ENCODE measurements at places on chromosomes 11 and 22.

DNA sequence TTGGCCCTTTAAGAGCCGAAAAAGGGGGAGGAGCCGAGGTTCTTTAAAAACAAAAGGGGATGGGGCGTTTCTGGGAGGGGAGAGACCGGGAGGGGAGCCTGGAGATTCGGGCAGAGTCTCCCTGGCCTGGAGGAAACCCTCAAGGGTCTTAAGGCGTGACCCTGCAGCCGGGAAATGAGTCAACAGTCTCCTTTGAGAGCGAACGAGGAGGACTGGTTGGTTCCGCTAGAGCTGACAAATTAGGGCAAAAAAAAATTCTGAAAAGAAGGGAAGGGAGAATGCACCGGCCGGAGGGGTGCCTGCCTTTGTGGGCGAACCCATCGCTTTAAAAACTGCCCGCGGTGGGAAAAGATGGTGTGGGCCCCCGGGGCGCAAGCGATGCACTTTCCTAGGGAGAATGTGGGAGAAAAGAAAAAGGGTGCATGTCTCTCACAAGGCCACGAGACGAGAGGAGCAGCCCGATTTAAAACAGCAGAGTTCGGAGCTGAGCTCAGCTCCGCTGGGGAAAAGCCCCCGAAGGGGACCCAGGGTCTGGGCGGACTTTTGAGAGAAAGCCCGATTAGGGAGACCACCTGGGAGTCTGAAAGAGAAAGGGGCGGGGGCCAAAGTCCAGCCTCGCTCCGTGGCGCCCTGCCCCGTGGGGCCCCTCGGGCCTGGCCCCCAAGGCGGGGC is 874 bp downstream of the ZFTA start:
- no peak for DNase-seq

DNA sequence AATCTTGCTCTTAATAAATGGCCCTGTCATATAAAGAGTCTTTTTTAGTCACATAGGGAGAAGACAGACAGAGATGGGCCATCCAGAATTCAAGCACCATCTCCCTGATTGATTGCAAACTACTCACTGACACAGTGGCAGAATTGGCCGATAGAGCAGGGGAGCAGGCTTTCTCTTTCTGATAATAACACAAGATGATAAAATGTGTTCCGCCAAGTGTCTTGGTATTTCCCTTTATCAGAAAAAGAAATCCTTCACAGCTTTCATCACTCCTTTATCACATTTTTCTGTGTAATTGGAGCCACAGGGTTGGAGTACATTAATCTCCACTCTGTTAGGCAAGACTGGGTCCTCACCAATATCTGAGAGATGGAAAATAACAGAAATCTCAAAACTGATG is 406.0 kb downstream of the TMEM135 start:
- DNase-seq = no peak

- no peak for DNase-seq
Measured at GRCh38 chr22:24996420-24996952, 44.0 kb downstream of the KIAA1671 start.

- no peak for DNase-seq
Measured at GRCh38 chr22:35752863-35753189, 35.2 kb downstream of the APOL5 start.

GRCh38 chr11:8258784-8259183 is 4.9 kb downstream of the LMO1 start:
- DNase-seq = peak; percentile 7

GRCh38 chr11:87361891-87362290 is 324.2 kb downstream of the TMEM135 start:
- no peak for DNase-seq

- no peak for DNase-seq
Measured at GRCh38 chr11:96188243-96189006, 154.6 kb downstream of the MAML2 start.

GRCh38 chr22:36350751-36351594 is 36.8 kb downstream of the MYH9 start:
- no peak for DNase-seq

Measured in GOT3 (cell line).